ENCODE measurements at places on chromosomes 4 and X.

DNA sequence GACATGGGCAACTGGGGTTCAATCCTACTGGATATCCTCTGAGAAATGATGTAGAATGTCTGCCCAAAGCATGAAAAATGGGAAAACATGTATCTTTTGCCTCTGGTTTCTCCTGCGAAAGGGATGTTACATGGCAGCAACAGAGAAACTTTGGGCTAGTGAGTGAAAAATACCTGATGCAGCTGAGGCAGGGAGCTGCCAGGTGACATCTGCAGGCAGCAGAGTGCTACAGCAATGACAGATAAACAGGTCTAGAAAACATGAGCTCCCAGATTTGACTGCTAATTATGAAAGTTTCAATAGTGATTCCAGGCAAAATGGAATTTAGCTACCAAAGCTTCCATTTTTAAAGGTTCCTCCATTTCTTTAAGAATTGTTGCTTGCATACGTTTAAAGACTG is 4.8 kb upstream of the CXCL1 start:
- no peak for ATAC-seq

GRCh38 chrX:10932842-10933440 is 178.2 kb upstream of the HCCS start:
- no peak for ATAC-seq

DNA sequence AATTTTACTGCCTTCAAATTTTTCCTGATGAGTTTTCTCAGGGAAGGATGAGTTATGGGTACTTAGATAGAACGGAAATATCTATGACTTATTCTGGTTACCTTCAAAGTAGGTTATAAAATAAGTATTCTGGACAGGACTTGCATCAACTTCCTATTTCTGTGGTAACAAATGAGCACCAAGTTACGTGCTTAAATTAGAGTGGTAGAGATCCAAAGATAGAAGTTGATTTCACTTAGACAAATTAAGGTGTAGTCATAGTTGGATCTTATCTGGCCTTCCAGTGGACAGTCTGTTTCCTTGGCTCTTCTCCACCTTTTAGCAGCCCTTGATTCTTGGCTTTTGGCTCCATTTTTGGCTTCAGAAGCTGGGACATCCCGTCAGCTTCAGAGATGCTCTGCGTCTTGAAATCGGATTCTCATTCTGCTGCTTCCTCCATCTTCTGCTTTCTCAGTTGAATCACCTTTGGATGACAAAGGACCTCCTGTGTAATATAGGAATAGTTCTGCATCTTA is 109.9 kb downstream of the ZNF518B start:
- ATAC-seq: no peak

- ATAC-seq: no peak
These were observed 50.7 kb downstream of the MXRA5 start for GRCh38 chrX:3295731-3296130.

DNA sequence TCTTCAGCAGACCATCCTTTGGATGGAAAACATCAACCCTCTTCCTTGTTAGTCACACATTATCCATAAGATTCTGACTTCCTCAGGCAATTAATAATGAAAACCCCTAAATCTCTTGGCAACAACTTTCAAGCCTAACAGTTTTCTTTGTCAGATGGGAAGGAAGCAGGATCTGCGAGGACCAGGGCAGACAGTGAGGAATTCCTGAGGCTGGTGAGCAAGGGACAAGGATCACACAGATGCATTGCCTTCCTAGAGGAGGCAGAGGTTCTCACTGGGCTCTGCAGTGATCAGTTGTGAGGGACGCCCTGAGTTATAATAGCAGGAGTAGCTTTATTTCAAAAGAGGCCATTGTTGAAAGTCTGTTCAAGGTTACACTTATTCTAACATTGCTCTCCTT is 195.4 kb downstream of the SLIT2 start:
- ATAC-seq: no peak

DNA sequence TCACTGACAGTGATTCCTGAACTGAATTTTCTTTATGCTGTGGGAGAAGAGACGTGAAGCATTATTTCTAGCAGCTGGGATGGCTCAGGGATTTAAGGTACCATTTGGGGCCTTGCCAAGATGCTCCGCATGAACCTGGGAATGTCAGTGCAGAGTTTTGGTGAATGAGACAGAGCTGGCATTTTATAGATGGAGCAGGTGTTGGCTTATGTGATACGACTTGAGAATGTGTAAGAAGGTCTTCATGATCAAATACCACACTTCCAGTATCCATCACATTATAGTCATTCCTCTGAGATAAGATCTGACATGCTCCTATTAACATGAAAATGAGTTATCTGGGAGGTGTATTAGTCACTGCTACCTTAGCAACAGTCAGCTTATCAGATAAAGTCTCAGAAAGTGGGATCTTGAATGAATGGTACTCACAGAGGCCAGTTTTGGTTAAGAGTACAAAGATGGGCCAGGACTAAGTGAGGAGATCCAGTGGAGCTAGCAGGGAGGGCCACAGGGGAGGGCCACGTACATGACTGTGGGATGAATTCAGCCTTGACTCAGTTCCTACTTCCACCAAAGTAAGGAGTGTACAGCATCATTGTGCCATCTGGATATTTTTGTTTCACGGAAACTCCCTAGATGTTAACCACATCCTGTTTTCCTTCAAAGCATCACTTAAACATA is 116.7 kb downstream of the SPCS3 start:
- peak; percentile 79 for ATAC-seq

GRCh38 chr4:181476508-181476890 is 766.7 kb upstream of the TENM3 start:
- no peak for ATAC-seq

- no peak for ATAC-seq
These were observed 1523.9 kb downstream of the RPA4 start for GRCh38 chrX:98407584-98407983.

DNA sequence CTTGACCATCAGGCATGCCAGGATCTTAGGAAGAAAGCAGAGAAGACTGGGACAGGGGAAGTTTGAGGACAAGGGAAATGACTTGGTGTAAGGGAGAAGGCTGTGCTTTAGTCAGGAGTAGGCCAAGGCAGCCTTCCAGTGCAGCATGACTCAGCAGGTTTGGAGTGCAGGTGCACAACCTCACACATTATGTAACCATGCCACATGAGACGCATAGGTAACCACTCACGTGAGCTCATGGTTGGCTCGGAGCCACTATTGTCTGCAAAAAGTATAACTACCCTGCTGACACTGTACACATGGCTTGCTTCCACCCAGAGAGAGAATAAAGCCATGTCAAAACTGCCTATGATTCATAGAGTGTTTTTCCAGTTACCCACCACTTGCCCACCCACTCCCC is 715.9 kb downstream of the SMARCA1 start:
- no peak for ATAC-seq

- no peak for ATAC-seq
These were observed 249.9 kb downstream of the PRDM5 start for GRCh38 chr4:120672558-120673147.

Measured in activated T-helper 17 cell treated with anti-CD3 and anti-CD28 coated beads, Interleukin-2, amount 50 U/mL, for 72 hours (primary cell).